ENCODE measurements at places on chromosomes 5 and 9.

GRCh38 chr9:134723037-134723436, 81.4 kb downstream of the COL5A1 start:
- no peak for DNase-seq

DNA sequence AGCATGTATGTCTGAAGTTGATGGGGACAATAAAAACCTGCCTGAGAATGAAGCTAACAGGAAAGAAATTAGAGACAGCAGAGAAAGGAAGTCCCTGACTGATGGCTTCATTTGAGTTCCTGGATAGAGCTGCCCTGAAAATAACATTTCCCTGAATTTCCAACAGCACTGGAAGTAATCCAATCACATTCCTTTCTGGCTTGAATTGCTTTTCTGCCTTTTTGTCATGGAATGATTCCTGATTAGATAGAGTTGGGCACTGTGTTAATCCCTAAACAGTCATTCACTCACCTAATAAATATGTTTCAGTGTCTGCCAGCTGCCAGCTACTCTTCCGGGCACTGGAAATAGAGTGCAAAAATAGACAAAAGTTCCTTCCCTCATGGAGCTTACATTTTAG, 30.0 kb upstream of the SH3RF2 start:
- no peak for DNase-seq

DNA sequence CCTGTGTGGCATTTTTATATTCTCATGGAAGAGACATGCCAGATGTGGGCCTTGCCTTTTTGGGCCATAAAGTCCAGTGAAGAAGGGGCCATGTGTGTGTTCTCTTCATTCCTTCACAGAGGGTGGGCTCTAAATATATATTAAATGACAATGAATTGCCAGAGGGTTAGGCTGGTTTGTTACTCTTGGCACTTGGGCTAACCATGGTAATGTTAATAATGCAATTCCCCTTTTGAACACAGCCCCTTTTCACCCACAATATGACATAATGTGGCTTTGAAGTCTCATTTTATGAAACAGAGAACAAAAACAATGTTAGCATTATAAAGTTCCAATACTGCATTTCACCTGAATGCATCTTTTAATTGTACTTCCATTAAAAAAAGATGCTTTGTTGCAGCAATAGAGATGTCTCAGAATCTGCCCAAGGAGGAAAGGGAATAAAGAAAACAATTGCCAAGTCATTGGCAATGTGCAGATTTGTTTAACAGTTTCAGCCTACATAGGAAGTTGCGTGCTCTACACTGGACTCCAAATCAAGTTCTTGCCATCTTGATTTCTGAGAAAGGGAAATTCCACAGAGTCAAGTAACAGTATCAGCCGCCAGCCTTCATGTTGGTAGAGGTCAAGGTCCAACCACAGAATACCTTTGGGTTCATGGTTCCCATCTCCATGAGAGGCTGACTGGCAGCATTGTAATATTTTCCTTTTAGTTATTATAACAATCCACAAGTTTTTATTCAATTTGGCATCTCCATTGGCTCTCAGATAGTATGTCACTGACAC, 141.9 kb downstream of the SLC12A2 start:
- DNase-seq: no peak

DNA sequence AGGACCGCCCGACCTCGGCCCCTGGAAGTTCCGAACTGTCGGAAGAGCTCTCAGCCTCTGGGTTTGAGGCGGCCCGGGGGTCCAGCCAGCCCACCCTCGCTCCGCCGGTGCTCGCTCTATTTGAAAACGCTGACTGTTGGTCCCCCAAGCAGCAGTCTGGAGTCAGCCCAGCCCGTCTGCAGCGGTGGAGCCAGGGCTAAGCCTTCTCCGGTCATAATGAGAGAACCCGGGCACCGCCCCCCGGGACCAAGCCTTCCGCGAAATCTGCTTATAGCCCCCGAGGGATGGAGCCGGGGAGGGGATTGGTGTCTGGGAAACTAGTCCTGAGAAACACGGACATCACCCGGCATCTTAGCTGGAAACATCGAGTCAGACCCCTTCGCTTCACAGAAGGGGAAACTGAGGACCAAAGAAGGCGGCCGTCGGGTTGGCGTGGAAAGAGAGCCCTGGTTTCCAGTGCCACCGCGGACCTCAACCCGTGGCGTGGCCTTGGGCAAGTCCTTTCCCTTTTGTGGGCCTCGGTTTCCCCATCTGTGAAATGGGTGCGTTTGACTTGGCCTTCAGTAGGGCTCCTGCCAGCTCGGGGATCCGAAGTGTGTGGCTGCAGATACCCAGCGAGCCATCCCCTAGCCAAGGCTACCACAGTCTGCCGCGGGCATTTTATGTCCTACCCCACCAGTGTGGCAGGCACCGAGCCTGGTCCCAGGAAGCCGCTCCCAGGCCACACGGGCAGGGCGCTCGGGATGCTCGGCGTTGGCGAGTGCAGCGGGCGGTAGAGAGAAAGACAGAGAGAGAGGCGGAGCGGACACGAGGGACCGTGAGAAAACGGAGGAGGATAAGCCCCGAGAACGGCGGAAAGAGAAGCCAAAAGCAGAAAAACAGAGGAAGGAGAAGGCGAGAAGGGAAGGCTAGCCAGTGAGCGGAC, 857 bp downstream of the ADAM19 start:
- peak; percentile 55 for DNase-seq

DNA sequence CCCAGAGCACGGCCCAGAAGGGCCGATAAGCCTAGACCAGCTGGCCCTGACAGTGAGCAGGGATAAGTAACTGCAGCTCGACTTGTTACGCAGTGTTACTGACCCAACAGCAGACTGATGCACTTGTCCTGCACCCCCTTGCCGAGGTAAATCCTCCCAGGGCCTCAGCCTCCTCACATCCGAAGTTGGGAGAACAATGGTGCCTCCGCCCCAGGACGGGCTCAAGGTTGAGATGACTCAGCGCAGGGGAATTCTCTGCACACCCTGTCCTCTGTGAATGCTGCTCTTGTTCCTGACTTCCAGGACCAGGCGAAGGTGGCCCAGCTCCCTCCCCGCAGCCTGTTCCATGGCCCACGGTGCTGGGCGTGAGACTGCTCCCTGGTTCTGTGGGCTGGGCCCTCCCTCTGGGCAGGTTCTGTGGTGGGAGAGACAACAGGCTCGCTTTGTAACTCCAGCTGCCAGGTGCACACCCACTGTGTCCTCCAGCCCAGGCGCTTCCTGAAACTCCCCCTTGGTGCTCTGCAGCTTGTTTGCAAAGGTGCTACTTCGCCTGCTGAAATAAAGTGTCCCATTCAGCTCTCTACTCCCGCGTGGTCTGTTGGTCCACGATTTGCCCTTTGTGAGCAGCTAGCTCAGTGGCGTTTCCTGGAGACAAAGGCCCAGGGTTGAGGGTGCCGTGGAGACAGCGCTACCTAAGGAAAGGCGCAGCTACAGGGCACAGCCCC, 40.1 kb upstream of the SLC6A19 start:
- DNase-seq: no peak

- DNase-seq: no peak
Measured at GRCh38 chr5:39211773-39212172, 7.6 kb downstream of the FYB1 start.

DNA sequence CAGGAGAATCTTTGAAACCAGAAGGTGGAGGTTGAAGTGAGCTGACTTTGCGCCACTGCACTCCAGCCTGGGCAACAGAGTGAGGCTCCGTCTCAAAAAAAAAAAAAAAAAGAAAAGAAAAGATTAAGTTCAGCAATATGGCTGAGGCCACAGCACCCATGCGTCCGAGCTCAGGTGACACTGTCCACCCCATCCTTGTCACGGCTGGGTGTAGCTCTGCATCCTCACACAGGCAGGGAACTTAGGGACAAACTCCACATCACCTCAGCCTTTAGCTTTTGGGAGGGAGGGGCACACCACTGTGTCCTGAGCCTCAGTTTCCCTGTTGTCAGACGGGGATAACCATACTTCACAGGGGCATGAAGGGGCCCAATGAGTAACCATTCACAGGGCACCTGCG, 15.5 kb downstream of the FGD3 start:
- no peak for DNase-seq

DNA sequence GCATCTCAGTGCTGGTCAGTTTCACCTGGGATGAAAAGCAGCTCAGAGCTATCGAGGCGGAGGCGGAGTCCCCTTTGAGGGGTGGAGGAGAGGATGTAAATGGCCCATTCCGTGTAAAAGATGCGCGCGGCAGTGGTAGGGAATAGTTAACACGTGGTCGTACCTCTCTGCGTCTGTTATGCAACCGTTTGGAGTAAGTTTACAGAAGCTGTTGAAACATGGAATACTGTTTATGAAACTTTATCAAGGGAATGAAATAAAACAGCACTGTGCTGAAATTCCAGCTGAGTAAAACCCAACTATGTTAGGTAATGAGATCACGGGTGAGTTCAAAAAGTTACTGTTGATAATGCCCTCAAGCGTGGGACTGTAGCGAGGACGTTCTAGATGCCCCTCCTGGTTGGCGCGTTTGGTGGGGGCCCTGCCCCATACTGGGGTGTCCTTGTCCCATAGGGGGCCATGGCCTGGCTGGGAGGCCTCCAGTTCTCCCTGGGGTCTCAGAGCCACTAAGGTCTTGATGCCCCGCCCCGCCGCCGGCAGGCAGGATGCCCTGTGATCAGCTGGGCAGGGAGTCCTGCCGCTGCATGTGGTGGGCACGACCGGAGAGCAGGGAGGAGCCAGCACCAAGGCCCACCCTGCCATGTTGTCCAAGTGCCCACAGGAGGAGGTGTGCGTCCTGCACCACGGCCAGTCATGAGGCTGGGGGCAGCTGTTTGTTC, 90.9 kb downstream of the COL5A1 start:
- DNase-seq: no peak

DNA sequence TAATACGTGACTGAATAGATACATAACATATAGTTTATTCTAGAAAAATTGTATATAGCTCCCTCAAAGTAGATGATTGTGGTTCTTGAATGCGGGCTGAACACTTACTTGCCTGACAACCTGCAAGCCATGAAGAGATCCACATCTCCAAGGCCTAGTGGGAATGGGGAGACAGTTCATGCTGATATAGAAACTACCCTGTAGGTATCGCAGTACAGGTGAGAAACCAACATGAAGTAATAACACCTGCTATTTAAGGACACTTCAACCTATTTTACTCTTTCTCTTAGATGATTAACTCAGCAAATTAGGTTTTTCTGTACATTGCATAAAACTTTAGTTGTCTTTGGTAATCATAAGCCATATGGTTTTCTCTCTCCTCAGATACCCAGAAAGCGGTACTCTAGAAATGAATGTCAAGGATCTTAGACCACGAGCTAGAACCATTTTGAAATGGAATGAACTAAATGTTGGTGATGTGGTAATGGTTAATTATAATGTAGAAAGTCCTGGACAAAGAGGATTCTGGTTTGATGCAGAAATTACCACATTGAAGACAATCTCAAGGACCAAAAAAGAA, 47.3 kb downstream of the UHRF2 start:
- DNase-seq: no peak

DNA sequence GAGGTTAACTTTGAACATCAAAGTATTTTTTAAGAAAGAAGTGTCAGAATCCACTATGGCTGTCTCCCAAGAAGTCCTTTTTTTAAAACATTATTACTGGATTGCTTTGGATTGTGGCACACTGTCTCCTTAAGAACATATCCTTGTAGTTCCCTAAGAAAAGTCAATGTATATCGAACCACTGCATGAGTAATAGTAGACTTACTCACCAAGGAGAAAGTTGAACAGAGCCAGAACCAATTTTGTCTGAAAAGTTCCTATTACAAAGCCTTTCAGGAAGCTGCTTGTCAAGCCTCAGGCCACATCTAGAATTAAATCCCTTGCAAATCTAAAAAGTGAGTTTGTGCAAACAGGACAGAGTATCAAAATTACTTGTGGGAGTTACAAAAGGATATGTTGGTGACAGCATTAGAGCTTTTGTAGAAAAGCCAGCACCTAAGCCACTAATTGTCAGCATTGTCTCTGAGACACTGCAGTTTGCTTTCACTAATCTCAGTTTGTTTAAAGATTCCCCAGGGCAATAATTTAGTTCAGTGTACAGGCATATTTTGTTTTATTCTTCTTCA, 195.4 kb downstream of the MPDZ start:
- no peak for DNase-seq

GRCh38 chr9:6758498-6759184, 868 bp downstream of the KDM4C start:
- peak; percentile 59 for DNase-seq

- no peak for DNase-seq
Measured at GRCh38 chr9:135221951-135222631, 134.6 kb downstream of the OLFM1 start.

- DNase-seq: no peak
Measured at GRCh38 chr9:114450833-114451706, 54.2 kb downstream of the WHRN start.

DNA sequence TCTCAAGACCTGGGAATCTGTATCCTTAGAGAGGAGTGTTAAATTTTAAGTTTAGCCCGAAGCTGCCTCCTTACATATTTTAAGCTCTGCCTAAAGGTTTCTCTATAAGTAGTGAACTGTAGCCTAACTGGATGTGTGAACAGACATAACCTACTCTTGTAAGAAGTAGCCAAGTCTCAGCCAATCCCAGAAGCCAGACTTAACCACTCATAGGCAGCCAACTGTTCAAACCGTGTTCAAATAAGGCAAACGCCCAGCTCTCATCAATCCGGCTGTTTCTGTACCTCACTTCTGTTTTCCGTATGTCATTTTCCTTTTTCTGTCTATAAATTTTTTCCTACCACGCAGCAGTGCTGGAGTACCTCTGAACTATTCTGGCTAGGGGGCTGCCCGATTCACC, 58.7 kb upstream of the HRH2 start:
- no peak for DNase-seq

DNA sequence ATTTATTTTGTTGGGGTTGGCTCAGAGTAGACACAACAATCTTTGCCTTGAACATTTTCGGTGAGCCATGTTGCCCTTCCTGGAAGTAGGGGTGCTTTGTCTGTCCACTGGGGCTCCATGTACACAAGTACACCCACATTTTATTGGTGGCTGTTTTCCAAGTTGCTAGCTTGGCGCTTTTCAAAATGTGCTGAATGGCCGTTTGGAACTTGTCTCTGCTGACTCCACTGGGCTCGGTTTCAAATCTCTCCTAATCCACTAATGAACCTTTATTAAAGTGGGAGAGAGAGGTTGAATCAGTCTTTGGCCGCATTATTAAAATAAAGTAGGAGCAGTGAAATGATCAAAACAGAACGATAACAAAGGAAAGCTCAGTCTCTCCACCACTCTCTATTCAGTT, 64.6 kb upstream of the TAF11L2 start:
- no peak for DNase-seq

Measured in activated CD4-positive, CD25-positive, alpha-beta regulatory T cell treated with anti-CD3 and anti-CD28 coated beads, Interleukin-2, amount 50 U/mL, for 72 hours (primary cell).